ENCODE measurements at places on chromosomes 5 and 9.

DNA sequence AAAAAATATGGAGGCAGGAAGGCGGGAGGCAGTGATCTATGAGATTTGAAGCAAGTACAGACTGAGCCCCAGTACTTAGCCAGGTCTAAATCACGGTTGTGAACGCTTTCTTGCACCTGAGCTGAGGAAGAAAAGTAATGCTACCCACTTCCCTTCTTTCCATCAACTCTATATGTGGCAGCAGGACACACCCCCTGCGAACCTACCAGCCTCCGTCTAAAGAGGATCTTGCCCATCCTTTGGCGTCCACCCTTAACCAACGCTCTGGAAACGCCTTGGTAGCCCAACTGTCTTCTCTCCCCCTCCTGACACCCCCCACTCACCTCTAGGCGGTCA is 545 bp downstream of the HMGCS1 start:
- no peak for DNase-seq

DNA sequence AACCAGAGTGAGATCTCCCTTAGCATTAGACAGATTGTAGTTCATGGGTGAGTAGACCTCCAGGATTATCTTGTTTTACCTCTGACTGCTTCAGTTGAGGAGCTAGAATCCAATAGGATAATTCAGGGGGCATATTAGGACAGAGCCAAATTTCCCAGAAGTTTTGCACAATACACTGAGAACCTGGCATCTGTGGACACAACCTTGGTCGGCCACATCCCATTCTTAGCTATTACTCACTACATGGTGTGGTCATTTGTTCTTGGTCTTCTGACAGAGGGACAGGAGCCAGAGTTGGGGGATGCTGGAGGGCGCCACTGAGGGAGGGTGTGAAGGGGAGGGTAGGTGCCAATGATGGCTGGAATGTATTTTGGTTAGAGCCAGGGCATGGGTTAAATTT is 66.6 kb downstream of the NPR3 start:
- no peak for DNase-seq

DNA sequence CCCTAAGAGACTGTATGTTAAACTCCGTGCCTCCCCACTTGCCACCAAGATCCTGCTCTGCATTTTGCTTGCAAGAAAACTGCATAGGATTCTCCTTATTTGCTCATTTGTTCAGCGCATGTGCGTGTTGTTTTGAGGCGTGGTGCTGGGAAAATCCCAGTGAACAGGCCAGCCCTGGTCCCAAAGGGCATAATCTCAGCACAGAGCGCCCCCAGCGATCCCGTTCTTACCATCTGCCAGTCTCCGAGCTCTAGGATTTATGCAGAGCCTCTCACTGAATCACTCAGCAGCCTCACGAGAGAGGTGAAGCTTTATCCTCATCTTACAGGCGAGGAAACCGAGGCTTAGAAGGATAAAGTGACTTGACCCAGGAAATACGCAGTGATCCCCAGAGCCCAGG is 11.5 kb downstream of the PRRX2 start:
- no peak for DNase-seq

DNA sequence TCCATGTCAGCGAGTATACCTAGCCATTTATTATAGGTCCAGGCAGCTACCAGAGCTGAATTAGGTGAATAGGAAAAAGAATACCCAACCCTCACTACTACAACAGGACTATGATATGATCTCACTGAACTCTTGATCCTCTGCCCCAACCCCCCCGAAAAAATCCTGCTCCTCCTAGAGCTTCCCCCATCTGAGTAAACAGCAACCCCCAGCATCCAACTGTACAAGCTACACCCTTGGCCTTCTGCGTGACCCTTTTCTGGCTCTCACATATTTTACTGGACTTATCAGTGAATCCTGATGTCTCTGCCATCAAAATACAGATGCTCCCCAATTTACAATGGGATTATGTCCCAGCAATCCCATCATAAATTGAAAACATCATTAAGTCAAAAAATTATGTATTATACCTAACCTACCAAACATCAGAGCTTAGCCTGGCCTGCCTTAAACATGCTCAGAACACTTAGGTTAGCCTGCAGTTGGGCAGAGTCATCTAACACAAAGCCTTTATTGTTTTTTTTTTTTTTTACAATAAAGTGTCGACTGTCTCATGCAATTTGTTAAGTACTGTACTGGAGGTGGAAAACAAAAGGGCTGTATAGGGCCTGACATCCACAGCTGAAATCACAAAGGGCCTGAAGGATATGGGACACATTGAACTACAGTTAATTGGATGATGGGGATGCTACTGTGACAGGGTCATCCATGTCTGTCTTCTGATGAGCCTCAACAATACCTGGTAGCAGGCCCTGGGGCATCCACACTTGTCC is 128.9 kb upstream of the ERCC6L2 start:
- DNase-seq = no peak

DNA sequence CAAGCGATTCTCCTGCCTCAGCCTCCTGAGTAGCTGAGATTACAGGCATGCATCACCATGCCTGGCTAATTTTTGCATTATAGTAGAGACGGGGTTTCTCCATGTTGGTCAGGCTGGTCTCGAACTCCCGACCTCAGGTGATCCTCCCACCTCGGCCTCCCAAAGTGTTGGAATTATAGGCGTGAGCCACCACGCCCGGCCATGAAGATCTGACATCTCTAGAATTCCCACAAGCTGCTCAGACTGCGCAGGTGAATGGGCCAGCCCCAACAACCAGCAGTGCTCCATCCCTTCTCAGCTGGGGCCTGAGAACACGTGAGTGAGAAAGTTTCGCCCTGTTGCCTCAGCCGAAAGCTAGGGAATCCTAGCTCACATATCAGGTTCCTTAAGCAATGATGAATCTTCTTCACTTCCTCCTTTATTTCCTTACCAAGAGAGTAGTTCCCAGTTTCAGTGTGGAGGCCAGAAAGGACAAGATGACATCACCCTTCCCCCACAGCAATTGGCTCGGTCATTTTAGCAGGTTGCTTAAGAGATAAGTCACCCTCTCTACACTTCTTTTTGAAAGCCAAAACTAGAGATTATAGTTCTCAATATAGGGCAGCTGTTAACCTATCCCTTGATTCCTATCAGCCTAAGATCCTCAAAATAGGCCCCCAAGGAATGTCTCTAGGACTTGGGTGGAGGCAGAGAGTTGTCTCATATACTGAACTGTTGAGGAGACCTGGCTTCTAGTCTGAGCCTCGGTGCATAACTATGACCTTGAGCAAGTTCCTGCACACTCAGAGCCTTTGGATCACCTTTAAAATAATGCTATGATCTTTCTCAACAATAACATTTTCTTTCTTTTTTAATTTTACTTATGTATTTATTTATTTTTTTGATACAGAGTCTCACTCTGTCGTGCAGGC is 23.9 kb upstream of the PPP2CA start:
- no peak for DNase-seq

DNA sequence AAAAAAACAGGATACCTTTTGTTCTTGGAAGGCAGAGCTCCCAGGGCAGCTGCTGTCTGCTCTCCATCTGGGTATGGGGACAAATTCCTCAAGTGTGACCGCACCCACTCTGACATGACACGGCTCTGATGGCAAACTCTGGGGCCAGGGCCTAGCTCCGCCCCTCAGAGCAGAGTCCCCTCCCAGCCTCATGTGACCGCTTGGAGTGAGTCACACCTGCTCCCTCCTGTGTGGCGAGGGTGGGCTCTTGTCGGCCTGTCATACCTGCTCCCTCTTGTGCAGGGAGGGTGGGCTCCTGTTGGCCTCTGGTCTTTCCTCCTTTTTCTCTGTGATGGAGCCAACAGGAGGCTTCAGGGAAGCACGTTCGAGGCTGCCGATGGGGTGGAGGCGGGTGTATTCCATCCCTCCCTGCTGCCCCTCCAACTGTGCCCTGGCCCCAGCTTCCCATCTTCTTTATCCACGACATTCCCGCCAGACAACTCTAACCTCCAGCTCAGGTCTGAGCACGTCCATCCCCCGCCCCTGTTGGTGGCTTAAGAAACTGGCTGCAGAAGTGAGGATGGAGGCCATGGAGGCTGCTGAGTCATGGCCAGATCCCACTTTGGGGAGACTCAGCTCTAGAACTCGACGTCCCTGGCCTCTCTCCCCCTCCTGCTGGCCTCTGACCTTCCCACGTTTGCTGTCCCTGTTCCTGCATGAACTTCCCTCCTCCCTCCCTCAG is 65.3 kb downstream of the OLFM1 start:
- no peak for DNase-seq

DNA sequence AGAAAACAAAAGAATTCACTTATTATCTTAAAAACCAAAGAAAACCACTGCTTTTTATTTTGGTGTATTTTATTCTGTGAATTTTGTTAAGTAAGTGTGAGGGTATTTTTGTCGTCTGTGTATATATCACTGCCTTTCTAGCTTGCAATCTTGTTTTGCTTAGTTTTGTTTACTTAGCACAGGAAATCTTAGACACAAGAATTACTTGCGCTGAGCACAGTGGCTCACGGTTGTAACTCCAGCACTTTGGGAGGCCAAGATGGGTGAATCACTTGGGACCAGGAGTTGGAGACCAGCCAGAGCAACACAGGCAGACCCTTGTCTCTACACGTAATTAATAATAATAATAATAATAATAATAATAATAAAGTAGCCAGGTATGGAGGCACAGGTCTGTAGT is 230.3 kb downstream of the PAPPA start:
- no peak for DNase-seq

DNA sequence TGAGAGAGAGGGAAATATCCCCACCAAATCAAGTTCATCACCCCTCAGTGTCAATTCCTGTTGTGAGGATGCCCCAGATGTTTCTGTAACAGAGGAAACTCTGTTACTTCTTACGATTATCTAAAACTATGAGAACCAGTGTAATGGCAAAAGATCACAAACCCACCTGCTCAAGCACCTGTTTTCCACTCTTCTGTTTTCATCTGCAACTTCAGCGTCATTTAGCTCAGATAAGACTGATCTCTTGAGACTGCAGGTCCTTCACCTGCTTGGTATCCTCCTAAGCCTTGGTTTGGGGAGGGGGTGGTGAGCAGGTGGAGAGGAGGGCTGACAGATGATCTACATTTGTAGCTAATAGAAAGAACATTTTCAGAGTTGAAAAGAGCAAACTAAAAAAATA is 229.3 kb downstream of the SLF1 start:
- DNase-seq = no peak

- DNase-seq = no peak
These were observed 744.7 kb downstream of the DTWD2 start for GRCh38 chr5:118243613-118244012.

- DNase-seq = no peak
These were observed 26.7 kb upstream of the RICTOR start for GRCh38 chr5:39100851-39101396.

DNA sequence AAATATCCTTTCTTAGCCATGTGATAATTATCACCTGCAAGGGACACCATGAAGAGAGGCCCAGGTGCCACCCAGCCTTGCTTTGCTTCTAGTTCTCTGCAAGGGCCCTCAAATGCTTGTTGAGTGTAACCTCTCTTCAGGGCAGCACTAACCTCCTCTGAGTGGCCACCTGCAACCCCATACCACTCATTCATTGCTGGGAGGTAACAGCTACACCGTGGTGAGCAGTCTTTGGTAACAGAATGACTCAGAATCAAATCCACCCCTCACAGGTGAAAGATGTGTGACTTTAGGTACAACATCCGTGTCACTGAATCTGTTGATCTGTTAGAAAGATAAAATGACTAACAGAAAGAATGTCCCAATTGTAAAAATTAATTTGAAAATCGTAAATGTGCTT is 365.1 kb upstream of the TRPC7 start:
- DNase-seq = no peak

GRCh38 chr9:114303977-114304376 is 18.9 kb upstream of the ORM1 start:
- no peak for DNase-seq

- DNase-seq = no peak
These were observed 19.7 kb downstream of the RIOK2 start for GRCh38 chr5:97163360-97163764.

DNA sequence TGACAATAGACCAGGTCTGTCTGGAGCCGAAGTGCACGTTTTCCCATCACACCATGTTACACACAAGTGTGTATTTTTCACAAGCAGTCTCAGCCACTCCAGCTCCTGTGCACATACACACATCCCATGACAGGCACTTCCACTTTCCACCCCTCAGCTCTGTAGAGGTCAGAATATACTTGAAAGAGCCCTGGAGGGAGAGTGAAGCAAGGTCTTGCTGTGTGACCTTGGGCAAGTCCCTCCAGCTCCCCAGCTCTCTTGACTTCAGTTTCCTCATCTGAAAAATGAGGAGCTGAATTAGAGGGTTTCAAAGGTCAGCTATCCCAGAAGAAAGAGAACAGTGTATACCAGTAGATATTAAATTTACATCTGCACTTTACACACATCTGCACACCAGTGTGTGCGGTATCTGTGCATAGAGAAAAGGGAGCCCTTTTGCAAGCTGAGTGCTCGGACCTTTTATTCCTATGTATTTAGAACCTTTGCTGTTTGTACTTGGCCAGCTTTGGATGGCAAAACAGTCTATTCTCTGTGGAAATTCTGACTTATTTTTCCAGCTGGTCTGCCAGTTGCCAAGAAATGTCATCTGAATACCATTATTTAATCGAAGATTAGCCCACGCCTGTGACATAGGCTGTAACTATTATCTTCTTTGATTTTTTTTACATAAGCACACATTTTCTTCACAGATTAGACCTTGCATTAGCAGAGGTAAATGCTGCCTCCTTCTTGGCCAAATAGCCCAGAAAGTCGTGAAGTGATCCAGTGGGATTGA is 528.0 kb downstream of the BNC2 start:
- DNase-seq = no peak

DNA sequence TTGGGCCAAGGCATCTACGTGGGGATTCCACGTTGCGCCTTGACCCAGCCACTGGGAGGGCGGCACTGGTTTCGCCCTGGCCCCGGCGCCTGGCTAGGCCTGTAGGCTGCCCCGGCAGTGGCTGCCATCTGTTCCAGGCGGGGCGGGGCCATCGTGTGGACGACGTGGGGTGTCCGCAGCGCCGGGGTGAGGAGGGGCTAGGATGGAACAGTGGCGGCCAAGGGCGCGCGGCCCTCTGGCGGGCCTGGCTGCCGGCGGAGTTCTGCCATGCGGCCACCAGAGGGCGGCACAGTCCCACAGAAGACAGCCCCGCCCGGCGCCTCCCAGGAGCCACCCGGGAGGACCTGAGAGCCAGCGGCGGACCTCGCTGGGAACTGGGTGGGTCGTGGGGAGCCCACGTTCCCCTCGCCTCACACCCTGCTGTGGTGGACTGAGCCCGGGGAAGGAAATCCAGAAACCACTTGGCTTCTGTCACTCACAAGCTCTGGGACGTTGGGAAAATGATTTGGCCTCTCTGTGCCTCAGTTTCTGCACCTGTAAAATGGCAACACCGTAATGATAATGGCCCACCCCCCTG is 22.6 kb upstream of the RAPGEF1 start:
- DNase-seq = peak; percentile 55

- DNase-seq = no peak
These were observed 446.9 kb upstream of the CLINT1 start for GRCh38 chr5:158305861-158306260.
